ENCODE measurements at places on chromosomes 16 and 17.

DNA sequence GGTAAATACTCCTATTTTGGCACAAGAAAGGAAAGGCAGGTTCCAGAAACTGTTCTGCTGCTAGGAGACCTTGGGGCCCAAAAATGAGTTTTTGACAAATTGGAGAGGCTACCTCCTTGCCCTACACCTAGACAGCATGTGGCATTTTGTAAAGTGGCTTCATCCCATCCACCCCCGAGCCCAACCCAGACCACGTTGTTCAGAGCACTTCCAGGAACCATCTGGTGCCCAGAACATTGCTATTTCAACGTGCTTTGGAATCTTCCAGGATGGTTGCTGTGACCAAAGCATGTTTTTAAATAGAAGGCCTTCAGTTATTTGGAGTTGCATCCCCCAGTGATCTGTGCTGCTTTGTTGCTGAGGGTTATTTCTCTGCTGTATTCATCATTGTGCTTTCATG, 116.3 kb upstream of the TOM1L1 start:
- H3K27ac ChIP-seq, result no peak overlapping the region
- H3K36me3 ChIP-seq, result no peaks in the 10 kb centered on the region
- H3K27me3 ChIP-seq, result no peaks in the 10 kb centered on the region
- no peak for DNase-seq
- H3K4me1 ChIP-seq, result no peaks in the 10 kb centered on the region
- no peak overlapping the region for H3K4me3 ChIP-seq

DNA sequence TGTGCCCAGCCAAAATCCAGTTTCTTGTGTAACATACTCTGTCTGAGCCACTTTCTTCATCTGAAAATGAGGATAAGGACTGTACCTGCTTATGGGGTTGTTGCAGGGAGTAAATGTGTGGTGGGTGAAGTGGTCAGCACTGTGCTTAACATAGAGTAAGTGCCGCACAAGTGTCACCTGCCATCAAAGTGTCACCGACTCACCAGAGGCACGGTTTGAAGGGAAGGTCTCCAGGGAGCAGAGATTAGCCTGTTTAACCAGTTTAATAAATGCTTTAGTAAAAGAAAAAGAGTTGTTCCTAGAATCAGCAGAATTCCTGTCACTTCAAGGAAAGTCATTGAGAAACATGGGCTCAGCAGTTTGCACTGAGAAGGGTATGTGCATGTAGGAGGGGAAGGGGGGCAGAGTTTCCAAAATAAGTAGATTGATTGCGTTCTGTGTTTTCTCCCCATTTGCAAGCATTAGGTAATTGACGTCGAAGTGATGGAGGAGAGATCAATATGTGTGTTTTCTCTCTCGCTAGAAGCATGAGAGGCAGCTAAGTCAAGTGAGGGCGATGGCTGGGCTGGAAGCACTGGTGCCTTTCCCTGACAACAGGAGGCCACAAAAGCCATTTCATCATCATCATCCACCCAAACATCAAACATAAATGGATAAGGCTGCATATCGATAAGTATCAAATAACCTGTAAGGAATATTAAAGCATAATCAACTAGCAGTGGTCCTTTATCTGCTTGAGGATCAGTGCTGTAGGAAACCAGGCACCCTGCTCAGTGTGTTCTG, 19.1 kb downstream of the FAM20A start:
- DNase-seq, result no peak
- H3K27ac ChIP-seq, result no peak overlapping the region
- H3K4me1 ChIP-seq, result peaks cover 5% of the 10 kb centered on the region
- H3K36me3 ChIP-seq, result no peaks in the 10 kb centered on the region

DNA sequence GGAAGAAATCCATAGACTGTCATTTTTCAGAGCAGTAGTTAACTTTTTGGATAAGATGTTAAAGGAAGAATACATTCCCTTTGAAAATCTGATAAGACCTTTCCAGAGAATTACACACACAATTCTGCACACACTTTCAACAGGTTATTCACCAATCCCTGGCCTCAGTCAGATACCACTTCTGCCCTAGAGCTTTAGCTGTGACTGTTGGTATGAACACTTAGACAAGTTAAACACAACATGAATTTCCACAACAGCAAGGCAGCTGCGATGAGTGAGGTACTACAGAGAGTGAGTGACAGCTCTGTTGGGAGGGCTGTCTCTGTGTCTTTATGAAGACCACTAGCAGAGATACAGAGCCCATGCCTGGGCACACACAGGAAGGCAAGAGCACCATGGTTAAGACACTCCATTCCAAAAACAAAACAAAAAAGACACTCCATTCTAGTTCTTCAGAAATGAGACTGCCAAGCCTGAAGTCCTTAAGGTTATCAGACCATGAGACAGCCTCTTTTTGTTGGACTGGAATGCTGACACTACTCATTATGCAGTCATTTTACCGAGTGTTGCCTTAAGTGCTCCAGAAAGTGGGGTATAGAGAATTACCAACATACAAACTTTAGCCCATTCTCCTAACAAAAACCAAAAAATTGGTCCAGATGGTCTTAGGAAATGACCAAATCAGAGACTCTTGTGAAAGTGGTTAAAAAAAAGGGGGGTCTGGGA, 42.4 kb downstream of the TOM1L2 start:
- H3K4me3 ChIP-seq, result no peak overlapping the region
- H3K4me1 ChIP-seq, result peaks cover 22% of the 10 kb centered on the region
- no peaks in the 10 kb centered on the region for H3K27me3 ChIP-seq
- H3K36me3 ChIP-seq, result no peaks in the 10 kb centered on the region

GRCh38 chr17:7590743-7591142, 849 bp upstream of the SOX15 start:
- peaks cover 30% of the 10 kb centered on the region for H3K36me3 ChIP-seq
- no peak overlapping the region for H3K4me3 ChIP-seq
- no peak for DNase-seq
- peaks cover 13% of the 10 kb centered on the region for H3K4me1 ChIP-seq
- H3K27ac ChIP-seq, result no peak overlapping the region

GRCh38 chr17:83101805-83102480, 22.5 kb downstream of the METRNL start:
- DNase-seq, result no peak
- no peaks in the 10 kb centered on the region for H3K36me3 ChIP-seq
- no peak overlapping the region for H3K4me3 ChIP-seq
- H3K27me3 ChIP-seq, result no peaks in the 10 kb centered on the region
- H3K27ac ChIP-seq, result peak overlapping the region; percentile 46

Measured in body of pancreas (tissue), 4 donors.